Hepatic stellate cell (primary cell): ENCODE measurements at places on chromosomes 12 and 14.

- no peak for DNase-seq
Observed at GRCh38 chr14:49953196-49953595, 60.3 kb downstream of the ARF6 start.

DNA sequence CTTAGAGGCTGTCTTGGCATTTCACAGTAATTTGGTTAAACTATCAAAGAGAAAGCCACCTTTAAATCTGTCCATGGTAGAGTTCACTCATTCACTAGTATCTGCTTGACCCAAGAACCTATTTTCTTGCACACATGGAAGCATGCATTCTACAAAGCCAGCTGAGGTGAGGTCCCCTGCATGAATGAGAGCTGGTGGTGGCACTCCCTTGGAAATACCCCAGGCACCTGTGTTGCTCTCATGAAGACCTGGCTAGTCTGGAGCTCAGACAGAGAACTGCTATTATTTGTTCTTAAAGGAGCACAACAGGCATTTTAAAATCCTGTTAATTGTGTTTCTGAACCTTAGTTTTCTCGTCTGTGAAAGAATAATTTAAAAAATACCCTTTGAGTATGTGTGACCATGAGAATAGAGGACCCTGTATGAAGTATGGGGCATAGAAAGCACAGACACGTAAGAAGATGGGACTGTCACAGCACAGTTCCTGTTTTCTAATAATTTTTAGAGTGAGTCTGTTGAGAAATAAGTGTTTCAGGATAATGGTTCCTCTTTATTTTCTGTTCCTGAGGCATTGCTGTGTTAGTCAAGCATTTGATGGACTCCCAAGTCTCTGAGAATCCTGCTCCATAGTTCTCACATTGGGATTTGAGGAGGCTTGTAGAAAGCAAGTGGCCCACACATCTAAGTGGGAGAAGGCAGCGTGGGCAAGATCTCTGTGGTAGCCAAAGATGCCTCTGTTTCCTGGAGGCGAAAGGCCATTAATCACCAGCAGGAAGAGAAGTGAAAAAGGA lies 10.9 kb downstream of the RGS6 start:
- DNase-seq, result no peak

DNA sequence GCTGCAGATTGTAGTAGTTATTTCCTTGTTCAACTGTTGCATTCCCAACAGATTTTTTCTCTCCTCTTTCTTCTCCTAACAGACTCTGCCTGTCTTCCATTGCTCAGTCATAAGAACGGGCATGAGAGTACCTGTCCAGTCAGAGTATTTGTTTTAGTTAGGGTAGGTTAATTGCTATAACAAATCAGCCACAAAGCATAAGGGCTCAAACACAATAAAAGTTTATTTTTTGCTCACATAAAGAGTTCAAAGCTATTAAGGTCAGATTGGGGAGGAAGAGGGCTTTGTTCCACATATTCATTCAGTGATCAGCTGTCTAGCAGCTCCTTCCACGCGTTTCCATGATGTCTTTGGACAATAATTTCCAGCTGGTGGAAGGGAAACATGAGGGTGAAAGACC lies 92.8 kb upstream of the PLXNC1 start:
- no peak for DNase-seq

DNA sequence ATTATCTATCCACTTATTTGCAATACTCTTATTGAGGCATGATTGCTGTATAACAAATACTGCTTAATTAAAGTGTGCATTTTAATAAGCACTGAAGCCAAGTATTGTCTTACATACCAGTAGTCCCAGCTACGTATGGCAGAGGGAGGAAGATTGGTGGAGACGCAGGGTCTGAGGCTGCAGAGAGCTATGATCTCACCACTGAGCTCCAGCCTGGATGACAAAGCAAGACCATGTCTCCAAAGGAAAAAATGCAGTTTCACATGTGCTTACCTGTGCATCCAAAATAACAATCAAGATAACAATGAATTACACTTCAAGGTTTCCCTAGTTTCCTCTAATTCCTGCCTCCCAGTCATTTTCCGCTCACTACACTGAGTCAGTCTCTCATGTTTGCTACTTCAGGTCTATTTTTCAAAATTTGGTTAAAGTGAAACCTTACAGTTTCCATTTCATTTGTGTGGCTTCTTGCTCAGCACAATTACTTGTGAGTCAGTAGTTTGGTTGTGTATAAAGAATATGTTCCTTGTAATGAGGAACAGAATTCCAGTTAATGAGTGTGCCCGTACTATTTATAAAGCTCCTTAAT lies 1250.1 kb downstream of the TMEM121 start:
- DNase-seq, result no peak

- peak; percentile 42 for DNase-seq
Observed at GRCh38 chr12:22935090-22935489, 310.1 kb downstream of the ETNK1 start.

DNA sequence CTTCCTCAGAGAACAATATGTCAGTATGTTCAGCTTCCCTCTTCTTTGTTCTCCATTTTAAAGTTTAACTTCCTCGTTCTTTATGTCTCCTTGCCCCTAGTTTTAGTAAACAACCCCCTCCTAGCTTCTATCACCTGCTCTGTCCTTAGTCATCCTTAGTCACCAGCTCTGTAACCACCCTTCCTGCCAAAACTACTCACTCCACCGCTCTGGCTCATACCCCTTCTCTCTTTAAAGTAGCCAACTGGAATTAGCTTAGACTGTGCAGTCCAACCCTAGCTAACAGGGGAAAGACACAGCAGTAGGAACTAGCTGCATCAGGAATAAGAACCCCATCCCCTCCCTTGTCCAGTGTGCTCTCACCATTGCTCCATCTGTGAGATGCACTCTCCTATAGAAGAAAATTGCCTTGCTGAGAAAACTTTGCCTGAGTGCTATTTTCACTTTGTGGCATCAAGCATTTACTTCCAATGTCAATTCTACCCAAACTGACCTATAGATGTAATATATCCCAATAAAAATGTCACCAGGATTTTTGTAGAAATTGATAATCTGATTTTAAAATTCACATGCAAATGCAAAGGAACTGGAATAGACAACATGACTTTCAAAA lies 603.2 kb downstream of the C12orf50 start:
- DNase-seq, result no peak

DNA sequence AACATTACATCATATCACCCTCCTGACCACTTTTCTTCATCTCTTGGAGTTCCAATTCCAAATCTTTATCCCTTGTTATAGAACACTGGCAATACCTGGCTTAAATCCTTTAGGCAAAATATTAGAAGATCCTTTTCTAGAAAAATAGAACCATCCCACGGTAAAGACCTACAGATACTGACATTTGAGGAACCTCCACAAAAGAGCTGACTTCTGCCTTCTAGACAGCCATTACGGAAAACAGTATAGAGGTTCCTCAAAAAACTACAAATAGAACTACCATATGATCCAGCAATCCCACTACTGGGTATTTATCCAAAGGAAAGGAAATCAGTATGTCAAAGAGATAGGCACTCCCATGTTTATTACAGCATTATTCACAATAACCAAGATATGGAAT lies 241.7 kb upstream of the AMIGO2 start:
- no peak for DNase-seq

DNA sequence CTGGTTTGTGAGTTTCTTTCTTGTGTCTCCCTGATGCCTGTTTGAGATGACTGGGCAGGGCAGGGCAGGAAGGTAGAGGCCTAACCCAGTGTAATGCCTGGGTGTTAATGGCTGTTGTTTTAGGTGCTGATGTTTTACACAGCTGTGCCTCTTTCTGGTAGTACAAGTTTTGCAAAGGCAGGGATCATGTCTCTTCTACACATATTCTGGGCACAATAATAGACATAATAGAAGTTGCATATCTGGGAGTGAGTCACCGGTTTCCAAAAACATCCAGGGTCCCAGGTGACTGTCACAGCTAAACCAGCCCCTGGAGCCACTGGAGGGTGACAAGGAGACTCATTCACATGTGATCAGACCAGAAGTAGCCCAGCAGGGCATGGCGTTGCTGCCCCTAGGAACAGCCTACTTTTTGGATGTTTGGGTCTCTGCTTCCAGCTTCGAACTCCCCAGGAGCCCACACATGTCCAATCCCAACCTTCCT lies 18.1 kb downstream of the TPCN1 start:
- DNase-seq, result no peak

DNA sequence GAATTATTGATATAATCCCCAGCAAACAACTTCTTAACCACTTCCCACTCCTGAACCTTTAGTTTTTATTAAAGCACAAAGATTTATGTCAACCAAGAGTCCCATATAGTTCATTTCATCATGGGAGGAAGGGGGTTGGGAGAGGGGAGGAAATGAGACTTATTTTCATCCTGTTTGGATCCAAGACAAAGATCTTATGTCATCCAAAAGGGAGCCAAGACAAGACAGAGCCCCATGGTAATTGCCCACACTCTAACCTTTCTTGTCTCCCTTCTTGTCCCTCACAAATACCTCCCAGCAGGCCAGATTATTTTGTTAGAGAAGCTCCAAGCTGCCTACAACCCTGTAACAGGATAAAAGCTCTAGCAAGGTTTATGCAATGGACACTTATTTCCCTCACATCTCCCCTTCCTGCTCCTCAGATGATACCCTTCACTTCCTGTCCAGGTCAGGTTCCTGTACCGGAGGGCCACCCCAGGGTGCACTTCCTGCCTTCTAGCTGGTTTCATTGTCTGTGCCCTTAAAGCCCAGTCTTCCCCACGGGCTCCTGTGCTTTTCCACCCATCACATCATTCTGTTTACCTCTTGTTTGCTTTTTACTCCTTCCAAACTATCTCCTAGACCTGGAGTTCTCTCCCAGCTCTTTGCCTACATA lies 123.7 kb upstream of the MDM1 start:
- no peak for DNase-seq

GRCh38 chr12:8065991-8066594 lies at the start of gene C3AR1:
C3AR1 (minus strand) TSS chr12:8066359; CDS start chr12:8060185, 6,174 bp downstream.
- DNase-seq, result peak; percentile 59

DNA sequence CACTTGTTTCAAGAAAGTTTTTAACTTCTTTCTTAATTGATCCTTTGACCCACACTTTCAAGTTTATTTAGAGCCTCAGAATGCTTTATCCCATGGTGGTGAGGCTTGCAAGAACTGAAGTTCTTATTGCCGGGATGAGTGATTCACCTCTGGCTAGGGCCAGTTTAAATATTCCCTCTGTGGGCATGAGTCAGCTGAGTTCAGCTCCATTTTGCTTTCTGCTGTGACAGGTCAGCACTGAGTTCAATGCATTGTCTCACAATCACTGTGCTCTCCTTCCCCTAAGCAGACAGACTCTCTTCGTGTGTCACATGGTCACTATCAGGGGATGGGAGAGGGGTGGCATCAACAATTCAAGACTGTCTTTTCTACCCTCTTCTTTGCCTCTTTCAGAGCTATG lies 514.6 kb upstream of the FBXO33 start:
- DNase-seq, result no peak

- DNase-seq, result no peak
Observed at GRCh38 chr12:27732281-27732680, 21.6 kb downstream of the MRPS35 start.

DNA sequence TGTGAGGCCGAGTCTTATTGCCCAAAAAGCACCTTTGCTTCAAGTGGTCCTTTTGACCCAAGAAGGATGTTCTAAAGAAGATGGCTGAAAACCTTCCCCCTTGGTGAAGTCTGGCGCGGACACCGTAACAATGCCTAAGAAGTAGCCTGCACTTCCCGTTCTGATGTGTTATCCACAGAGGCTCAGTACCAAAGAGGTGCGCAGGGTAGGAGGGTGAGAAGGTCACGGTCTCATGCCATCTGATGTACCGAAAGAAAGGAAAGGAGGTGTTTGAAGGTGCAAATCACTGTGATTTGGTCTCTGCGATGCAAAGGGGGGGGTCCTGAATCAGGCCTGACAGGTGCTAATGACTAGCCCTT lies 9.9 kb downstream of the PEBP1 start:
- DNase-seq, result no peak

GRCh38 chr12:67928621-67929383 lies 60.4 kb upstream of the IFNG-AS1 start:
- no peak for DNase-seq
